ENCODE measurements at places on chromosomes 12 and 14.

DNA sequence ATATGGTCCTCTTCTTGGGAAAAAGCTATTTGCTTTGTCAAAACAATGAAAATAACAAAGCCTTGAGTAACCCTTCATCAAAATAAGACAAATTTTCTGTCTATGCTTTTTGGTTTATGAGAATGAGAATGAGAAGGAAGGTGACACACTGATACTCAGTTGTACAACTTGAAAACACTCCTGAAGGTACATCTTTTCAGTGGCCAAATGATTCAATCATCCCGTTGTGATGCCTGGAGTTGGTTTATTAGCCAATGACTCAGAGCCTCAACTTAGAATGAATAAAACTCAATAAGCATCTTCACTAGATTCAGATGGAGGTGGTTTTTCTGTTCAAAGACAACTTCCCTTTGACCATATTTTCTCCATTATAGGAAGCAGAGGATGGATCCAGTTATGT lies 7.8 kb upstream of the CALM1 start:
- no peak for DNase-seq

- DNase-seq = no peak
Observed at GRCh38 chr14:37620856-37621255, 25.4 kb downstream of the TTC6 start.

GRCh38 chr12:2841056-2841650 lies 6.3 kb upstream of the NRIP2 start:
- no peak for DNase-seq

DNA sequence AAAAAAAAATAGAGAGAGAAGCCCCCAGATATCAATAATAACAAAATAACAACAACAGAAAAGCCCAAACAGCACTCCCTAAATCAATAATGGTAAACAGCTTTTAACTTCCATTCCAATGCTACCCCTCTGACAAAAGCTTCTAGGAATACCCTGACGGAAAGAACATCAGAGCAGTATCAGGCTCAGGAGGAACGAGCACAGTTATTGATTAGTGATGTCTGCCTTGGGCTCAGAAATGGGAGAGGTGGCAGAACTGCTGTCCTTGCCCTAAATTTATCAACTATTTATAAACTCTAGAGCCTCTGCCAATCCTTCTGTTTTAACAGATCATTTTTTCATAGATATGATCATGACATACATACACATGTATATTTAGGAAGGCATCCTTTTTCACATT lies 41.9 kb downstream of the P2RX4 start:
- no peak for DNase-seq

DNA sequence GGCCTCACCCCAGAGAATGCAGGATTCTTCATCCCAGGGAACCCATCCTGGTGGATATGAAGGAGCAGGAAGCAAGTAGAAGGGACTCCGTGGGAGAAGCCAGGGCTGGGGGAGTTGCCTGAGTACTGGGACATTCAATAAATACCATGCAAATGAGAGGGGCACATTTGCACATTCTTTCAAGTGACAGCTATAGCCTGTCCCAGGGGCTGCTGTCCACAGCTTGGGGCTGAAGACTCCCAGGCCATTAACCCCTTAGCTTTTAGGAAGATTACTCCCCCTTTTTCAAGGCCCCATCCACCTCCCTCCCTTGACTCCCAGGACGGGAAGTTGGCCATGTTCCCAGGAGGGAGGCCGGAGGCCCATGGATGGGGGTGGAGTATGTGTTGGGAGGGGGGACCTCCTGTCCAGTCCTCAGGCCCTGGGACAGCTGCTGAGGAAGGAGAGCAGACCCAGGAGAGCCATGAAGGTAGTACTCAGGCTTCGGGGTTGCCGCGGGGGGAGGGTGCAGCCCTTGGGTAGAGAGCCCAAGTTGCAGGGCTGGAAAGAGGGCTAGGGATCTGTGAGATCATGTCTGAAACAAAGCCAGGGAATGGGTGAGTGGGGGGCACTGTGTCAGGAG lies 974 bp upstream of the TNS2 start:
- DNase-seq = no peak

GRCh38 chr14:103362780-103363179 lies 22.4 kb upstream of the MARK3 start:
- no peak for DNase-seq

GRCh38 chr14:97408937-97409815 lies 612.0 kb downstream of the VRK1 start:
- no peak for DNase-seq

DNA sequence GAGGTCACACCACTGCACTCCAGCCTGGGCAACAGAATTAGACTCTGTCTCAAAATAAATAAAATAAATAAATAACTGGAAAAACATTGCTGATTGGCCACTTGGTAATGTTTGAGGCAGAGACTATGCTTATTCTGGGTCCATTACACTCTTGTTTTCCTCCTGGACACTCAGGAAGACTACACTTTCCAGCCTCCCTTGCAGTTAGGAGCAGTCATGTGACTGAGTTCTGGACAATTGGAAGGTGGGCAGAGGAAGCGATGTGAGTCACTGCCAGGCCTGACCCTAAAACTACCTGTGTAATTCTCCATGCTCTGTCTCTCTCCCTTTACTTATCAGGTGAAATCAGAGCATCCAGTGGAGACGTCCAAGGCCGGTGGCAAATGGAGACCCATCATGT lies 74.4 kb downstream of the VCPKMT start:
- no peak for DNase-seq

DNA sequence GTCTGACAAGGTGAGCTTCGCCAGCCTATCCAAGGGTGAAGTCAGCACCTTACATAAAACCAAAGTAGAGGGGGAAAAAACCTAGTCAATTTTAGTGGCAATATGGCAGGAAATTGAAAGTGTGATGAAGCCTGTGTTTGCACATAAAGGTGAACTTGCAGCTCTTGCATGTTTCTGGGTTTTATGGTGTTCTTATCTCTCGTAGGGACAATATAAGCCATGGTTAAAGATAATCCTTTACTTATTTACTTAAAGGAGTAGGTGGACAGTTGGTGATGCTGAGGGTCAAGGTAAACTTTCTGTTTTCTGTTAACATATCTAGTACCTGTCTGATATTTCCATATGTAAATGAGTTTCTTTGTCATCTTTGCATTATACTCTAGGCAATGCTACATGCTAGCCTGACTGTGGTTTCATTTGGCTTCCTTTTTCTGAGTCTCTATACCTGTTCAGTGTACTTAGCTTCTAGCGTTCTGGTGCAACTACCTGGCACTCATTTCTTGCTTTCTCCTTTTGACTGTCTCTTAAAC lies 32.8 kb downstream of the CCDC91 start:
- no peak for DNase-seq

- DNase-seq = no peak
Observed at GRCh38 chr12:49792181-49792970, 35.8 kb downstream of the NCKAP5L start.

- no peak for DNase-seq
Observed at GRCh38 chr14:88326352-88327103, 3.5 kb upstream of the KCNK10 start.

DNA sequence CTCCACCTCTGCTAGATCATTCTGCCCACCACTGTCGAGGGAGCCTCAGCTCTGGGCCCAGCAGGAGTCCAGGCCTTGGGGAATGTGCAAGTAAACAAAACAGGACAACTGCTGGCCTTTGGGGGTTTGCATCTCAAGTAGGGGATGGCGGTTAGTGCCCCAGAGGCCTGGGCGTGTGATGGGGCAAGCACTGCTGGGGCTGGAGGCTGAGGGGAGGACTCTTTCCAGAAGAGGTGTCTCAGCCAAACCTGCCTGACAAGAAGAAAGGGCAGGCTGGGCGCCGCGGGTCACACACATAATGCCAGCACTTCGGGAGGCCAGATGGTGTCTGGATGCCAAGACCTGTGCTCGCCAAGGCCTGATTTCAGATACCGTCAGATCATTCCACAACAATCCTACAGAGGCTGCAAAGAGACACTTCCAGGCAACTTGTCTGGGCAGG lies 8.6 kb upstream of the ALDH2 start:
- no peak for DNase-seq

DNA sequence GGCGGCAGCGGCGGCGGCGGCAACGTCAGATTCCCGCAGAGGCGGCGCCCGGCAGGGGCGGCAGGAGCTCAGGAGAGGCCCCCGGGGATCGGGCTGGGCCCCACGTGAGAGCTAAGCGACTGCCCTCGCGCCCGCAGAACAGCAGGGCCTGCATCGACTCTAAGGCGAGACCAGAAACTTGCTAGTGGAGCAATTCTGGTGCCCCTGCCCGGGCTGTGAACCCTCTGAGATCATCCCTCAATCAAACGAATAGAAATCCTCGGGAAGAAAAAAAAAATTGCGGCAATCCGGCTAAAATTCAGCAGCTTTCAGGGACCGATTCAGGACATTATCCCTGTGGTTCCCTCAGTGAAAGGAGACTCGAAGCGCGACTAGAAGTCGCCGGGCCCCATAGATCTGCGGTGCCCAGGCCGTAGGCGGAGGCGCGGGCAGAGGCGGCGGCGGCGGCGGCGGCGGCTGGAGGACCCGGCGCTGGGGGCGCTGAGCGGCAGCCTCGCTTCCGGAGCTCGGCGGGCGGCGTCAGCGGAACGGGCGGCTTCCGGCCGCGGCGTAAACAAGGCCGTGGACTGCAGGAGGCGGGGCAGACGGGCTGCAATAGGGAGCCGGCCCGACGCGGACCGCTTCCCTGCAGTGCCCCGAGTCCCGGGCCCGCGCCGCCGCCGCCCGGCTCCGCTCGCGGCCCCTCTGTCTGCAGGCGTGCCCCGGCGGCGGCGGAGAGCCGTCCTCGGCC lies at the start of gene KLHDC2:
Gene KLHDC2 (plus strand): TSS at position 583 of the 730 bp plus-strand sequence. CDS start 316 bp downstream, outside the sequence.
- DNase-seq = peak; percentile 62

Measured in COLO829 (cell line).